ENCODE measurements at places on chromosomes 5 and 9.

DNA sequence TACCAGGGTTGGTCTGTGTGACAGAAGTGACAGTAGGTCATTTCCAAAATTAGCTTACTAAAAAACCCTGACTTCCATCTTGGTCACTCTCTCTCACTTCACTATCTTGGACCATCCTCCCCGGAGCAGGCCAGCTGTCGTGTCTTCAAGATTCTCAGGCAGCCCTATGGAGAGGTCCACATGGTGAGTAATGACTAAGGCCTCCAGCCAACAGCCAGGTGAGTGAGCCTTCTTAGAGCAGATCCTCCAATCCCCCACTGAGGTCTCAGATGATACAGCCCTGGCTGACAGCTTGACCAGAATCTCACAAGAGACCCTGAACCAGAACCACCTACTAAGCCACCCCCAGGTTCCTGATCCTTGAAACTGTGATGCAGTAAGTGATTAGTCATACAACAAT, 92.0 kb downstream of the DCP2 start:
- DNase-seq, result no peak

- no peak for DNase-seq
Observed at GRCh38 chr5:76223696-76224095, 140.5 kb downstream of the SV2C start.

DNA sequence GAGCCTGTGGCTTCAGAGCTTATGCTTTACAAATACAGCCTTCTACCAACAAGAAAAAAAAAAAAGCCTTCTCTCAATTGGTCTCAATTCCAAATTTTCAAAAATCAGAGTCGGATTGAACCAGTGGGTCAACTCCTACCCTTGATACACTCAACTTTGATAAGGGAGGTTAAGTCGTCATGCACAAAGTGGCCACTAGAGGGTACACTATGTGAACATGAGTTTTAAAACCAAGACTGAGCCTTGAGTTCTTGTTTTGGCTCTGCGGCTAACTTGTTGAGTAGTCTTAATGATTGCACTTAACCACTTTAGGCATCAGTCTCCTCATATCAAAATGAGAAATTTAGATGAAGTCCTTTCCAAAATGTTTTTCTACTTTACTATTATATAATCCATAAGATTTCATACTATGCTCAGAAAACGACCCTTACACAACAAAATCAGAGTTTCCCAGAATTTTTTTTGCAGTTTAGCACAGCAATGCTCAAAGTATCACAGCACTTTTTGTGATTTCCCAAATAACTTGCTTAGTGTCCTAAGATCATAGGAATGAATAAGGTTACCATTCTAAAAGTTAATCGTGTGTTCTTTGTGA, 92.9 kb upstream of the MTAP start:
- no peak for DNase-seq

DNA sequence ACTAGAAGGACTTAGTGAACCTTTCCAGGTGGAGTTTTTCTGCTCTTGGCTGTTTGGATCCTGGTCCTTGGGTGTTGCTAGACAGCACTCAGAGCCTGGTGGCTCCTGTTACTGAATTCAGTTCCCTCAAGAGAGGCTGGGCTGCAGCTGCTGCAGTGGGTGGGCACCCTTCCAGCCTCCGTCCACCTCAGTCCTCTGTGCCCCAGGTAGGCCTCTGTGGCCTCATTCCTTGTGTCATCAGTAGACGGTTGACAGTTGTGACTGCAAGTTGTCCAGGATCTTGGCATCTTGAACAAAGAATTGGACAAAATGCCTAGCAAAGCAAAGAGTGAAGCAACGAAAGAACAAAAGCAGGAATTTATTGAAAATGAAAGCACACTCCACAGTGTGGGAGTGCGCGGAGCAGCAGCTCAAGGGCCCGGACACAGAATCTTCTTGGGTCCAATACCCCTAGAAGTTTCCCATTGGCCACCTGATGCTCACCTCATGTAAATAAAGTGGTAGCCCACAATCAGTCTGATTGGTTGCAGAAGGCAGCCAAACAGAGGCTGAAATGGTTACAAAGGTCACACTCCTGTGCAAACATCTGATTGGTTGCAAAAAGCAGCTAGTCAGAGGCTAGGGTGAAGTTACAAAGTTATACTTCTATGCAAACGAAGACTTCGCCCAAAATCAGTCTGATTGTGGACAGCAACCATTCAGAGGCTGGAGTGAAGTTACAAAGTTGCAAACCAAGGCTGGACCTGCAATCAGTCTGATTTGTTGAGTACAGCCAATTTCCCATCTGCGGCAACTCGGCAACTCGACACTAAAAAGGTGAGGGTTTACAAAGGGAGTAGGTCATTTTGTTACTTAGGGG, 40.1 kb downstream of the F2R start:
- DNase-seq, result no peak

- no peak for DNase-seq
Observed at GRCh38 chr9:86695910-86696424, 251.3 kb downstream of the GAS1 start.

DNA sequence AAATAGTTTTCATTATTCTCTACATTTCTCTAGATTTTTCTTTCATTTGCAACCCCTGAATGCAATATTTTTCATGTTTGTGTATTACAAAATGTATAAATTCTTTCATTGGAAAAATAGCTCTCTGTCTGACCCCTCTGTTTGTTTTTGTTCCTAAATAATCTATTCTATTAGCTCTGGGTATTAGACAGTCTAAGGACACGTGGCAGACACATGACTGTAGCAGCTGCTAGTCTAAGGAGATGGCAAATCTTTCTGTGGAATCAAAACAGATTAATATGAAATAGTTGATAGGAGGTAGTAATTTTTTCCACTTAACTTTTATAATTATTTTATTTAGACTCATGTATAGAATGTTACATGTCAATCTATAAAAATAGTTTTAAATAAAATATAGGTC, 21.4 kb upstream of the SPATA9 start:
- no peak for DNase-seq

- no peak for DNase-seq
Observed at GRCh38 chr9:83639266-83639665, 16.3 kb downstream of the IDNK start.

DNA sequence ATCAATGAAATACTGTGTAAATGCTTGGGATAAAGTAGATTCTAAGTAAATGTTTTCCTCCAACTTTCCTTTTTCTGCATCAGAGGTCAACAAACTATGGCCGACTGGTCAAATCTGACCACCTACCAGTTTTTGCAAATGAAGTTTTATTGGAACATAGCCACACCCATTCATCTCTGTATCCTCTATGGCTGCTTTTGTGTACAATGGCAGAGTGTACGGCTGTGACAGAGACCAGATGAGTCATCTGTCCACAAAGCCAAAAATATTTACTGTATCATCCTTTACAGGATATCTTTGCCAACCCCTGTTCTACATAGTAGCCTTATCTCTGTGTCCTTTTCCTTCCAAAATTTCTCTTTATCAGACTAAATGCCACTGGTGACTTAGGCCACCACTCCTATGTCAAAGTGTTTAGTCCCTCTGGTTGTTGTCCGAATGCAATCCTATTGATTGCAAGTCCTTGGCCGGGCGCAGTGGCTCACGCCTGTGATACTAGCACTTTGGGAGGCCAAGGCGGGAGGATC, 218.4 kb upstream of the KLF4 start:
- no peak for DNase-seq

GRCh38 chr5:71978216-71978615, 129.1 kb upstream of the MAP1B start:
- DNase-seq, result no peak

DNA sequence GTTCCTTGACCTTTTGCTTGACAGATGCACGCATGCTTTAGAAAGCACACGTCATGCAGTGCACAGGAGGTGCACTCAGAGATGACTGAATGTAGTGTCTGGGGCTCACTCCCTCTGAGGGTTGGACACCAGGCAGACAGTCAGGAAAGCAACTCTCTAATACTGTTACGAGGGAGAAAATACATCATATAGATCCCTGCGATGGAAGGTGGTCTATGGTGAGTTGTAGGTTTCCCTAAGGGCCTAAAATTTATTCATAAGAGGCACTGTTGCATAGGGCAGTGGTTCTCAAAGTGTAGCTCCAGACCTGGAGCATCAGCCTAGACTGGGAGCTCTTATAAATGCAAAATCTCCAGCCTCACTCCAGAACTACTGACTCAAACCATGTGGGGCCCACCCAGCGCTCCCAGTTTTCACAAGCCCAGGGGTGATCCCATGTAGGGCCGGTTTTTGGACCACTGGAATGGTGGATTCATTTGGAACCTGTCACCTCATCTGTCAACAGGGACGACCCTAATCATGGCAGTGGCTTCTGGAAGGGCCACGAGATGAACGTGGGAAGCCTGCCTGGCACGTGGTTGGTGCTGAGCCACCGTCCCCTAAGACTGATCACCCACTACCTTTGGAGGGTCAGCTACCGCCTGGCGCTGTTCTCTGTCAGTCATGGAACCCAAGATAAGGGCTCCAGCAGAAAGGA, 16.8 kb upstream of the PHF19 start:
- DNase-seq, result no peak

- no peak for DNase-seq
Observed at GRCh38 chr5:134994560-134995156, 27.0 kb downstream of the CATSPER3 start.

GRCh38 chr9:121156263-121156731, 45.4 kb downstream of the RAB14 start:
- DNase-seq, result peak; percentile 49

- peak; percentile 22 for DNase-seq
Observed at GRCh38 chr9:2621722-2622460, at the start of gene VLDLR. Gene VLDLR, plus strand, starts transcription at chr9:2621787. Its CDS starts 403 bp downstream, at chr9:2622190.

DNA sequence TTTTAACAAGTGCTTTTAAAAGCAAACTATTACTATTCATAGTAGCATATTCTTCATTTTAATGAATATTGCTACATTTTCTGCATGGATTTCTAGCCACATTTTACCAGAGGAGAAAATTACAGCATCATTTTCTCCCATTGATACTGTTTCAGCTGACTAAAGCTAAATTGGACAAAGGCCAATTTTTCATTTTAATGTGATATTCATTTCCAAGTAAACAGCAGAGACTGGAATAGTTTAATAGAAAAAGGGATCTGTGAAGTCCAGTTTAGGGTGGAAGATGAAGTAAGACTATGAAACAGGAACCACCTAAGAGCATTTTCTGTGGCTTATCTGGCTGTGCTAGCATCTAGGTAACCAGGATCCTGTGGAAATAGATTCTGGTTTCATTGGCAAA, 128.1 kb downstream of the GIN1 start:
- DNase-seq, result no peak

- DNase-seq, result no peak
Observed at GRCh38 chr9:20040991-20041696, 252.3 kb upstream of the SLC24A2 start.

GRCh38 chr9:31314241-31314640, 1070.2 kb upstream of the ACO1 start:
- no peak for DNase-seq

DNA sequence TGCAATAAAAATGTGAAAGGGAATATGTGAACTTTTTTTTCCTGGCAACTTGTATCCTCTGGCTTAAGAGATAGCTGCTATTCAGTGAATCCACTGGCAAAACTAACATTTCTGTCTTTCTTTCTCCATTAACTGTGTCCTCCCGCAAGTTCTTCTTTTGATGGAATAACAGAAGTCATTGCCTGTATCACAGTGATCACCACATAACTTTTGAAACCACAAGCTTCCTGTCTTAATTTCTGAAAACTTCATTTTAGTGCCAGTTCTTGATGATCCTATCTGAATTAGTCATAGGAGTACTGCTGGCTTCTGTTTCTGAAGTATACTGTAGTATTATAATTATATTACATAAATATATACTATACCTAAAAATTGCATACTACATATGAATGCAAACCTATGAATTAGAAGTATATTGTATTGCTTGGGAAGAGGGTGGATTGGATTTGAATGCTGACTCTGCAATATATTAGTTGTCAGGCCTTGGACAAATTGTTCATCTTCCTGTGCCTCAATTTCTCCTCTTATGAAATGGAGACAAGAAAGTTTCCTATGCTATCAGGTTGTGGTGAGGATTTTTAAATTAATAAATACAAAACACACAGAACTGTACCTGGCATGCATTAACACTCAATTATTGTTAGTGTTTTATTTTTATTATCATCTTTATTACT, 441.6 kb downstream of the CETN3 start:
- no peak for DNase-seq

DNA sequence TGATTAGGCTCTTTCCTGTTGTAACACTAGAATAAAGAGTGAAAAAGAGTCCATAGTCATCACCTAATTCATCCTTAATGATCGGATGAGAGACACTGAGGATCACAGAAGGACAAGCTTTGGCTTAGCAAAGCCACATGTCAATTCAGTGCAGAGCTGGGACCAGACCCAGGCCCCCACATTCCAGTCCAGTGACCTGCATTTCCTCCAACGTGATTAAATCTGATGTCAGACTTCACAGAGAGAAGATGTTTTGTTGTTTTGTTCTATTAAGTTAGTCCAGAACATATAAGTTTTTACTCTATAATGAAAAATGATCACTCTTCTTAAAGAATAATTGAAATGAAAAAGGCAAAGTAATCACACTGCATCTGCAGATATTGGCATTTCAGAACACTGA, 377.9 kb upstream of the PAPPA start:
- no peak for DNase-seq

- no peak for DNase-seq
Observed at GRCh38 chr9:131759017-131759647, 19.3 kb upstream of the RAPGEF1 start.

DNA sequence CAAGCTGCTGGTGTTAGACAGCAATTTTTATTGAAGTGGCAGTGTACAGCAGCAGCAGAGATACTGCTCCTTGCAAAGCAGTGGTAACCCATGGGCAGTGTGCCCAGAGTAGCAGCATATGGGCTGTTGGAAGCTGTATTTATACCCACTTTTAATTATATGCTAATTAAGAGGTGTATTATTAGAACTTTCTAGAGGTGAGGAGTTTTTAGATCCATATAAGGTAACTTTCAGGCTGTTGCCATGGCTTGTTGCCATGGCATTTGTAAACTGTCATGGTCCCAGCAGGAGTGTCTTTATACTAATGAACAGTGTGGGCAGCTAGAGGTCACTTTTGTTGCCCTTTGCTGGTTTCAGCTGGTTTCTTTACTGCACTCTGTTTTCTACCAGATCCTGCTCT, 3.7 kb upstream of the PJA2 start:
- DNase-seq, result no peak

DNA sequence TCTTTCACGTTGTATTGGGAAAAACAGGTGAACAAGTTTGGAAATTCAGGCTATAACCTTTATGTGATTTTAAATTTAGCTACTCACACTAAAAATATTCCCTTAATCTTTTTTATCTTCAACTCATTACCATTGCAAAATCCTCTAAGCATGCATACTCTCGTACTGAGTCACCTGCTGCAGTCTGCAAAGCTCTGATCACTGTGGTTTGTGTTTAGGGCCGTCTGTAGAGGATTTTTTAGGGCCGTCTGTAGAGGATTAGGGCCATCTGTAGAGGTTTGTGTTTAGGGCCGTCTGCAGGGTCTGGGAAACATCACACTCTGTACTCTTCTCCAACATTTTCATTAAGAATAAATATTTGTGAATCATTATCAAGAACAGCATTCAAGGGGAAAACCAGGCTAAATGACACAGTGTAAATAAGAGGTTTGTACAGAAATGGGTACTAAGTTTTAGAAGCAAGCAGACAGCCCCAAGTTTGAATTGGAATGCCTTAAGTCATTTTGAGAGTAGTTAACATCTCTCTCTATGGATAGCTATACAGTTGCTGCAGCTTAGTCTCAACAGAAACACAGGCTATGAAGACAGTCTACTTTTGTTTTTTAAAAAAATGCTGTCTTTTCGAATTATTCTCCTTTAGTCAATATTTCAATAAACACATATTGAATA, 155.0 kb upstream of the TSLP start:
- peak; percentile 31 for DNase-seq

- no peak for DNase-seq
Observed at GRCh38 chr9:127874301-127875221, 2.9 kb downstream of the AK1 start.

GRCh38 chr5:2170761-2171160, 288.0 kb upstream of the IRX4 start:
- no peak for DNase-seq
